ENCODE measurements at places on chromosomes 5 and 9.

- DNase-seq, result no peak
Measured at GRCh38 chr5:74244406-74244805, 396.1 kb downstream of the ENC1 start.

DNA sequence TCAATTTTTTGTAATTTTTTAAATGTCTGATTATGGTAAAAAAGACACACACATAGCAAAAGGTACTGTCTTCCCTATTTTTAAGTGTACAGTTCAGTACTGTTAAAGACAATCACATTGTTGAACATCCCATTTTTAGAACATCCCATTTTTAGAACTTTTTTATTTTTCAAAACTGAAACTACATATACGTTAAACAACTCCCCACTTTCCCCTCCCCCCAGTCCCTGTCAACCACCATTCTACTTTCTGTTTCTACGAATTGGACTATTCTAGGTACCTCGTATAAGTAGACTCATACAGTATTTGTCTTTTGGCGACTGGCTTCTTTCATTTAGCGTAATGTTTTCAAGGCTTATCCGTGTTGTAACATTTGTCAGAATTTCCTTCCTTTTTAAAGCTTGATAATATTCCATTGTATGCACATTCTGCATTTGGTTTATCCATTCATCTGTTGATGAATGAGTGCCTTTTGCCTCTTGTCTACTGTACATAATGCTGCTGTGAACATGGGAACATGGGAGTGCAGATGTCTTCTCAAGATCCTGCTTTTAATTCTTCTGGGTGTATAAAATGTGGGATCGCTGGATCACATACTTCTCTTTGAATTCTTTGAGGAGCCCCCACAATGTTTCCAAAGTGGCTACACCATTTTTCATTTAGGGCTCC lies 154.0 kb downstream of the PIK3R1 start:
- no peak for DNase-seq

- no peak for DNase-seq
Measured at GRCh38 chr5:1827886-1828397, 26.7 kb downstream of the NDUFS6 start.

DNA sequence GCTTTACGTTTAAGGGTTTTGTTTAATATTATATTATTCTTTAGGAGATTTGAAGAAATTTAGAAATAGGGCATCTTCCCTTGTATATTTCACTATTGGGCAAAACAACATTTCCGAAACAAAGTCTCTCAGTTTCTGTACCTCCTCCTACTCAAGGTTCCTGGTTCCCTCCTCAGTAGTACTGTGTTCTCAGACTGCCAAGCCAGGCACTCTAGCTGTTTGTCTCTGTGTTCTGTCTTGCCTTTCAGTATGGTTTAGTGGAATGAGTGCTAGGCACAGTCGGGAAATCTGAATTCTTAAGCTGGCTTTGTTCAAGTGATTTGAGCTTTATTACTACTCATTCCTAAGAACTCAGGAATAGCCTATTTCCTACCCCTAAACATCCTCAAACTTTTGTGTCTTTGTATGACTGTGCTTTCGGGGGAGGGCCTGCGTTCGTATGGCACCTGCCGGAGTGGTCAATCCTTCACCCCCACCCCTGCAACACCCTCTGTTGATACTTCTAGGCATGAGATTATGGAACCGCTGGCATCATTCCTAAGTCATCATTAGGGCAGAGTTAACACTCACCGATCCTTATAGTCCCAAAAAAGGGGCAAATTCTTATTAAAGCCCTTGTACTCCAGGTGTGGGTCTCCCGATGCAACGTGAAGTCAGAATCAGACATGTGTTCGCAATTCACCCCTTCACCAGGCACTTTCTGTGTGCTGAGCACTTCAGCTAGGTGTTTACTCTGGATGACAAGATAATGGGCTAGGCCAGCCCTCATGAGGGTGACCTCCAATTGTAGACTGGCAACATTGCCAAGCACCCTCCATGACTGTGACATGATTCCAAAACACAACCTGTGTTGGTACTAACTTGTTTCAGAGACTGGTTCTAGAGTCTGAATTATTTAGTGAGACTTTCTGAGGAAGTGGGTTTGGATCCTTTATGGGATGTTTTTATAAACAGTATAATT lies 24.5 kb downstream of the SNX18 start:
- DNase-seq, result no peak

DNA sequence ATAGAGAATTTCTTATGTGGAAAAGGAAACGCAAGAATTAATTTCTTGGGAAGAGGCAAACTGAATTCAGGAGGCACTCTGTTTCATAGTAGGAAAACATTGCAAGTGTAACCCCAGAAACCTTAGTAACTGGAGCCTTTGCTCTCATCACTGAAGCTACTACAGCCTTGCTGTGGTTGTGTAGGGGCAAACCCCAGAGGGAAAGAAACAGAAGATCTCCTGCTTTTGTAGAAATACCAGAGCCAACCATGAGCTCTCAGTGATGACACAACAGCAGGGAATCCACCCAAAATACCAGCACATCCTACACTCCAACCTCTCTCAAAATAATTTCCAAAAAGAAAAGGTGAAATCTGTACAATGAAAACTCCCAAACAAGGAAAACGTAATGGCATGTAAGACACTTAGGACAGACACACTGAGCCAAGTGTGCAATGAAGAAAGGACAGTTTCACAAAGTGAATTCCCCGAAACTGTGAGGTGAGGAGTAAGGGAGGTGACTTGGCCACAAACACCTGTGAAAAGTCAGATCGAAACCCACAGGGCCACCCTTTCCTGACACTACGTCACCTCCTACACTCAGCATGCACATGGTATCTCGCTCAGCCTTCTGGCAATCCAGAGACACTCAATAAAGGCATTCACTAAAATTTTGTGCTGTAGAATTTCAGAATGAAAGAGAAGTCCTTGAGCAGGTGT lies 8.5 kb upstream of the ACSL6 start:
- no peak for DNase-seq

DNA sequence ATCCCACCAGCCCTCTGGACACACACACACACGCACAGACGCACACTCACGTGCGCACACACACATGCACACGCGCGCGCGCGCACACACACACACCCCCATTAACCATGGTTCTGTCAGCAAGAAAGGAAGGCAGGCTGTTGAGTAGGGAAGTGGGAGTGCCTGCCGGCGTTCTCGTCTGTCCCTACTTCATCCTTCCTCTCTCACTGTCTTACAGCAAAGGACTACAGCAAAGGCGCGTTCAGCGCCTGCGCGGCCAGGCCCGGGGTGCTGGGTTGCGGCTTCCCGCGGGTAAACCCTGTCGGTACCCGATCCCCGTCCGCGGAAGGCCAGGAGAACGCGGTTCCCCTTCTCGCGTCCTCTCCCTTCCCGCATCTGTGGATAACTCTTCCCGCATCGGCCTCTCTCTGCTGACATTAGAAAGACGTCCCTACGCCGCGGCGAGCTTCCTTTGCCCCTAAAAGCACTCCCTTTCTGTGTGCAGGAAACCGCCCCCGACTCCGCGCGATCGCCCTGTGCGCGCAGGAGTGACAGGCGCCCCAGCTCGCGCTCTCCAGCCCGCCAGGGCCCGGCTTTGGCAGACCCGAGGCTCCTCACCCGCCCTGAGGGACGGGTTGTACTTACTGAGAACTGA lies 219.2 kb downstream of the AGTPBP1 start:
- no peak for DNase-seq

GRCh38 chr9:133429214-133429613 lies 7.0 kb downstream of the ADAMTS13 start:
- DNase-seq, result no peak

GRCh38 chr9:73179589-73179988 lies 27.9 kb downstream of the ANXA1 start:
- DNase-seq, result peak; percentile 21

GRCh38 chr5:133222979-133223378 lies 171.2 kb downstream of the HSPA4 start:
- DNase-seq, result no peak

- DNase-seq, result peak; percentile 41
Measured at GRCh38 chr5:150644058-150644457, 3.6 kb downstream of the SYNPO start.

- DNase-seq, result no peak
Measured at GRCh38 chr5:143569213-143569701, 165.8 kb upstream of the NR3C1 start.

DNA sequence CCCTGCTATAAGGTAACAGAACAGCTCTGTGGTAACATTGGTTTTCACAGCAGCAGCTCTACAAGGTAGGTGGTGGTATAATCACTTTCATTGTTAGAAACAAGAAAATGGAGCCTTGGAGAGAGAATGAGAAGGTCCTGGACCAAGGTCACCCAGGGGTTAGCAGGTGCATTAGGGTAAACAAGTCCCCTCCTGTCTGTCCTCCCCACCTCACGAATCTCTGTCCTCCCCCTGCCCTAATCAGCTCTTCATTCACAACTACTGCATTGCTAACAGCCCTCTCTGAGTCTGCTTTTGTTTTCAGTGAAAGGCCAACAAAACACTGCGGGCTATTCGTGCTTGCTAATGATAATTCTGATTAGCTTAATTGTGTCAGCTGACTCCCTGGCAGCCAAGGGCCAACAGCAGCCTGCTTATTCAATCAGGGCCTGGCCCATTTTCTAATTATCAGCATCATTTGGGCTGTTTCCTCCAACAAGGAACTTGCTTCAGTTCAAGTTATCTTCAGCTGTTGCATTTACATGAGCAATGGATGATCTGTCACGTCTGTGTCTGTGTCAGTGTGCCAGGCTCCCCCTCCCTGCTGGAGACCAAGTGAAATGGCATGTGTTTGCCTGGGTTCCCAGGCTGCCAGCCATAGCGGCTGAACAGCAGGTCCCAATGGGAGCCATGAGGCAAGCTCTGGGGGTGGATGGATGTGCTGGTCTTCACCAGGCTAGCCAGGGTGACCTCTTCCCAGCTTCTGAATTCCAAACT lies 56.7 kb upstream of the EQTN start:
- DNase-seq, result no peak

DNA sequence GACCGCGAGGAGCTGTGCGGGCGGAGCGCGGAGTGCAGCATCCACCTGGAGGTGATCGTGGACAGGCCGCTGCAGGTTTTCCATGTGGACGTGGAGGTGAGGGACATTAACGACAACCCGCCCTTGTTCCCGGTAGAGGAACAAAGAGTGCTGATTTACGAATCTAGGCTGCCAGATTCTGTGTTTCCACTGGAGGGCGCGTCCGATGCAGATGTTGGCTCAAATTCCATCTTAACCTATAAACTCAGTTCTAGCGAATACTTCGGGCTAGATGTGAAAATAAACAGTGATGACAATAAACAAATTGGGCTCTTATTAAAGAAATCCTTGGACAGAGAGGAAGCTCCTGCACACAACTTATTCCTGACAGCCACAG lies 590 bp downstream of the PCDHA6 start:
- no peak for DNase-seq

GRCh38 chr5:59921816-59922215 lies 28.3 kb upstream of the PDE4D start:
- DNase-seq, result no peak

- DNase-seq, result no peak
Measured at GRCh38 chr9:31983895-31984294, 400.5 kb upstream of the ACO1 start.

DNA sequence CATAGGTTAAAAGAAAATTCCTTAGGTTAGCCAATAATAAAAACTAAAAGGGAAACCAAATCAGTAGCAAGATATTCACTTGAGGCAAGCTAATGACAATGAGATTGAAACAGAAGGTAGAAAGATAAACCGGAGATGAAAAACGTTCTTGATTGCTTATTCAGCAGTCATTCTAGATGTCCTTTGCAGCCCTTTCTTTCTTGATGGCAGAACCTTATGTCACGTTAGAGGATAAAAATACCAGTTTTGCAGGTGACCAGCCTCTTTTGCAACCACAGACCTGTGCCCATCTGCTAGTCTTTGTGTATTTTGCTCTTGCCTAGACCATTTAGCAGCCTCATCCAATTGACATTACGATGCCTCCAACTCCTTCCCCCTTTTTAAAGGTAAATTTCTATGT lies 337.8 kb downstream of the DMAC1 start:
- DNase-seq, result no peak

DNA sequence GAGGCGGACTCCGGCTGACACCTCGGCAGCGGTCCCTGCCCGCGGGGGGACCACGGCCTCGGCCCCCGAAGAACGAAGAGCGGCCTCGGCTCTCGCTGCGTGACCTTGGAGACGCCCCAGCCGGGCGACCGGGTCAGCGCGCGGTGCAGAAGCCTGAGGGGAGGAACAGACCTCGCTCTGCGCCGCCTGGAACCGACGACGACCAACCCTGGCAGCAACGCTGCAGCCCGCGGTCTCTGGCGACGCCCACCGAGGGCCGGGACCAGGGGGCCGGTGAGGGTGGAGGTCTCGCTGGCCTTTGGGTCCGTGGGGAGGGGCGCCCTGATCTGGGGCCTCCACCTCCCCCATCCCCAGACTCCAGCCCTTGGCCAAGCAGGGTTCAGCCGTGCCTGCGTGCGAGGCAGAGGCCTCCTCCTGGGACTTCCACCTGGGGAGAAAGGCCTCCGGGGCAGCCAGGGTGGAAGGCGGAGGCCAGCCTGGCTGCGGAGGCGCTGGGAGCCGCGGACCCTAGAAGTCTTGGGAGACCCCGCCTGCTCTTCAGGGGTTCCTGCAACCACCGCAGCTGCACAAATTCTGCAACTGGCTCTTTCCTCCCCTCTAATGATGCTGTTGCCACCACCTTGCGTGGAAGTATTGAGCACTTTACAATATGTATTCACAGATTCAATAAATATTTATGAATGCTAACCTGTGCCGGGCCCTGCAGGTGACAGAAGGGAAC lies 44.3 kb upstream of the SLC12A7 start:
- no peak for DNase-seq

DNA sequence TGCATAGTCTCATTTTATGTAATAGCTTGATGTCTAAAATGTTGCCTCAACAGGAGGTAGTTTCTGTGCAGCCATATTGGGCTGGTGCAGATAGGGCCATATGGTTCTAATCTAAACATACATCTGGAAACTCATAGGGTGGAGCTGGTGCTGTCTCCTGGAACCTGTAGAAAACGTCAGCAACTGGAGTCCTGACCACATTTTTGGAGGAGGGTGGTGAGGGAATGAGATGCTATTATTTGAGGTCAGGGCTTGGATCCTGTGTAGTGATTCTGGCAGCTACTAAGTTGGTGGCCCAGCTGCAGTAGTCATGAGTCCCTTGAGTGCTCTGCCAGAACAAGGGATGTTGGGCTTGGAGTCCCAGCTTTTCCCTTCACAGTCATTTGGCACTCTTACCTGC lies 14.1 kb downstream of the MAN2A1 start:
- DNase-seq, result no peak

Measured in A172 (cell line).